ENCODE measurements at places on chromosomes 12 and 14.

- DNase-seq = peak; percentile 72
Measured at GRCh38 chr12:125330645-125331341, 265.6 kb downstream of the AACS start.

GRCh38 chr14:23054000-23054811 is 3.1 kb downstream of the CDH24 start:
- no peak for DNase-seq

DNA sequence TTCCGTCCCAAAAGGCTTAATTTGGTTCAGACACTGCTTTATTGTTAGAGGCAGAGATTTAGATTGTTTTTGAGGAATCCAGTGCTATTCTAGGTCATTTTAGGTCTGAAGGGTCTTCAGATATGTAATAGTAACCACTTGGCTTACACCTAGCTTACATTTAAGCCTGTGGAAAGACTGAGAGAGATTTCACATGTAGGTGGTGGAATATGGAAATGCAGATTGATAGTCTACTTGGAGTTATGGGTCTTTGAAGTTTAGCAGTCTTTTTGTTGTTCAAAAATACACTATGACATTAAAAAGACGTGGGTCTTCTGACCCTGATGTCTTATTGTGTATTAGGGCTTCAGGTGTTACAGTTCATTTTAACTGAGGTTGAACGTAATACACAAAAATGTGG is 51.4 kb upstream of the CCT2 start:
- DNase-seq = no peak

- no peak for DNase-seq
Measured at GRCh38 chr12:110062241-110062640, 13.9 kb upstream of the C12orf76 start.

DNA sequence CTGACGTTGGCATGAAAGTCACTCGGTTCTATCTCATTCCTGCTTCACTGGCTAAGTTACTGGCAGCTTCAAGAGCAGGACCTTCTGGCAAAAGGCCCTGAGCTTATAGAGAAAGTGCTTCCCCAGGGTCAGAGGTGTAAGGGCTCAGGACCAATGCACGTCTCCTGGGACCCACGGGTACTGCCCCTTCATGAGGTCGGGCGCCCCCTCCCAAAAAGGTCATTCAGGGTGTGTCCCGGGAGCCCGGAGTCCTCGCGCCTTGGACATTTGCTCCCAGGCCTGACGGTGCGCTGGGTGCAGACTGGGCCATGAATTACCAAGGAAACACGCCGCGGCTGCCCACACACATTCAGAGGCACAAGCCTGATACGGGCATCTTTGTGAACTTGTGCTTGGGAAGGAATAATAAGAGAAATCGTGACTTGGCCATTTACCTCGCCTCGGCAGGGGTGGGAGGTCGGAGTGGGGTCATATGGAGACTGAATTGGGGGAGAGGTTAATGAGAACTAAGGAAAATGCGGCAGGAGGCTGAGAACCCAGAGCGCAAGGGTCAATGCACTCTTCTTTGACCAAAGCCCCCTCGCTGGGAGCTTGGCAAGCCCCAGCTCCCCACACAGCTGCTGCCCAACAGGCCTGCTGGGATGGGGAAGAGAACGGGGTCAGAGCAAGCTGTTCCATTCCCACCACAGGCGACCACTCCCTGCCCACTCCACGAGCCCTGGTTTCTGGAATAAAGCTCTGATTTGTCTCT is 15.7 kb upstream of the SLC6A12 start:
- DNase-seq = no peak

GRCh38 chr14:50762001-50762930 is 68.7 kb downstream of the NIN start:
- no peak for DNase-seq

DNA sequence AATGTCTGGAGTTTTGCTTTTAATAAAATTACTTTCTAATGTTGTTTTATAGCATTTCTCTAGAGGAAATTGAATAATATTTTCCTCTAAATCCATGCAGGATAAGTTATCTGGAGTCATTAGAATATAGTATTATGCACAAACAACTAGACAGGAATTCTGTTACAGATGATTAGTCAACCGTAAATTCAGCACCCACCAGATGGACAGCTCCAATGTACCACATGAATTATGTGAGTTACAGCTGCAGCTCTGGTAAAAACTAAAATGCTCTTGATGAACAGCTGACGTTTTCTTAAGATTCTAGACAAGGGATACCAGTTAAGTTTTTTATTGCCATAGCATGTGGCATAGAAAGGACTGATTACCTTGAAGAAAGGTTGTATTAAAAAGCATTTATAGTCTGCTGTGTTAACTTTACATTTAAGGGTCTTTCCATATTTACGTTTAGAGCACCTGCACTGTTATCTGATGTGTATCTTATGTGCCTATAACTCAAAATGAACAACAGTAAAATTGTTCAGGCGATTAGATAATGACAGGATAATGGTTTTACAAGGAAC is 321.4 kb upstream of the LRFN5 start:
- DNase-seq = peak; percentile 19

- no peak for DNase-seq
Measured at GRCh38 chr14:60355768-60356167, 106.7 kb downstream of the PPM1A start.

- no peak for DNase-seq
Measured at GRCh38 chr14:24100197-24100981, 6.3 kb downstream of the PCK2 start.

DNA sequence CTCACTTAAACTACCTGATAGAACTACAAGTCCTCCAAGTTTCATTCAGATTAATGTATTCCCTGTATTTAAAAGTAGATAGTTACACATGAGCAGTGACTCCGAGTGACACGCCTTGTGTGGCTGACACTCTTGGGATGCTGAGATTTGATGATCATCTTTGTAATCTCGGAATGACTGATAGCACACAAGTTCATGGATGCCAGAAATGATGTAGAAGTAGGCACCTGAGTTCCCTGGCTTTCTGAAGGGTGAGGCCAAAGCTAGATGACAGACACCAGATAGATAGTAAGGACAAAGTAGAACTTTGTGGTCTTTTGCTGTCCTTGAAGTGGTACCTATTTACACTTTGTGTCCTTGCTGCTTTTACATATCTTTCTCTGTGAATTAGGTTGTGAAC is 491.2 kb downstream of the PCNX1 start:
- DNase-seq = no peak

DNA sequence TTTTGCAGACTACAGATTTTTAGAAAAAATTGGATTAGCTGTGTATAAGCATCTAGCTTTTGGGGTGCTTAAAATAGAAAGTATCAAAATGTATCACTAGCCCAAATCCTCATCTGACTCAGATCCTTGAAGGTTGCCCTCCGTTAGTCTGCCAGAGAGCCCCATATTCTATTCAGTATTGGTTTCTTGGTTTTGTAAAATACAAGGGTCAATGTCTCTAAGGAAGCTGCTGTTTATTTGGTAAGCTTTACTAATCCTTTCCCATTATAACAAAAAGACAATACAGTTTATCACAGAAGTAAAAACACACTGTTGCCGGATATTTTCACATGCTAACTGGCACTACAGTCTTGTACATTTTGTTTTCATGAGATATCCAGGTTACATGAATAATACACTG is 92.8 kb upstream of the PTHLH start:
- no peak for DNase-seq

GRCh38 chr12:28550757-28551704 is 360.8 kb downstream of the CCDC91 start:
- DNase-seq = no peak

DNA sequence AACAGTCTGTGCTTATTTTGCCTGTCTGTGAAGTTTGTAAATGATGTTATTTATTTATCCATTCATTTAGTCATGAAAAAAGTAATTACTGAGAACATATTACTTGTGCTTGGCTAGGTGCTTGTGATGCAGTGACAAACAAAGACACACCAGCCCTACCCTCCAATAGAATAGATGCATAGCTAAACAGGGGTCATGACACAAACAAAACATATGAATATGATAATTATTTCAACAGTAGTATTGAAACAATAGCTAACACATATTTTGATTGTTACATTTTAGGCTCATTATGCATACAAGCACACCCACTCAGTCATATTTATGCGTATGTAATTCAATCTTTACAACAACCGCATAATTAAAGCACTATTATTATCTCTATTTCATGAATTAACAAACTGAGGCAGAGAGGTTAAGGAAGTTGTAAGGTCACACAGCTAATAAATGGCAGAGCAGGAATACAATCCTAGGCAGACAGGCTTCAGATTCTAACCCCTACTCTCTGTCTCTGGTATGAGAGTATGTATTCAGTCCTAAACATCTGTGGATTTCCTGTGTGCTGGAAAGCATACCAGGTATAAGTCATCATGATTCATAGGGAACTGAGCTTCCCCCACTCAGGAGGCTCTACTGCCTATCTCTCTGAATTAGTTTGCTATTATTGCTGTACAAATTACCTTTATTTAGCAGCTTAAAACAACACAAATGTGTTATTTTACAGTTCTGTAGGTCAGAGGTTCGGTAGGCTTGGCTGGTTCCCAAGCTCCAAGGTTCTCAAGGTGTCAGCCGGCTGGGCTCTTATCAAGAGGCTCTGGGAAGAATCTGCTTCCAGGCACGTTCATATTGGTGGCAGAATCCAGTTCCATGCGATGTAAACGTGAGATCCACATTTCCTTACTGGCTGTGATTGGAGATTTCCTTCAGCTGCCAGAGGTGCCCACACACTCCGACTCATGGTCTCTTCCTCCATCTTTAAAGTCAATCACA is 509.4 kb downstream of the GALC start:
- no peak for DNase-seq

DNA sequence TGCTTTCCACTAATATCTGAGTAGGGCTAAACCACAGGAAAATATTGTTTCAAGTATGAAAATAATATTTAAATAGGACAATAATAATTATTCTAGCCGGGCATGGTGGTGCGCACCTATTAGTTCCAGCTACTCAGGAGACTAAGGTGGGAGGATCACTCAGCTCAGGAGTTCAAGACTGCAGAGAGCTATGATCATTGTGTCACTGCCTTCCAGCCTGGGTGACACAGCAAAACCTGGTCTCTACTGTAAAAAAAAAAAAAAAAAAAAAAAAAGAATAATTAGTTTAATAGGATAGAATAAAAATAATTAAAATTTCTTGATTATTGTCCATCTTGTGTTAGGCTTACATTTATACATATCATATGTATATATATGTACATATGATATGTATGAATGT is 38.5 kb upstream of the BAZ1A start:
- DNase-seq = no peak

Measured in heart left ventricle (tissue), 16 donors.